Breast epithelium (tissue), 4 donors: ENCODE measurements at places on chromosomes 2 and 18.

DNA sequence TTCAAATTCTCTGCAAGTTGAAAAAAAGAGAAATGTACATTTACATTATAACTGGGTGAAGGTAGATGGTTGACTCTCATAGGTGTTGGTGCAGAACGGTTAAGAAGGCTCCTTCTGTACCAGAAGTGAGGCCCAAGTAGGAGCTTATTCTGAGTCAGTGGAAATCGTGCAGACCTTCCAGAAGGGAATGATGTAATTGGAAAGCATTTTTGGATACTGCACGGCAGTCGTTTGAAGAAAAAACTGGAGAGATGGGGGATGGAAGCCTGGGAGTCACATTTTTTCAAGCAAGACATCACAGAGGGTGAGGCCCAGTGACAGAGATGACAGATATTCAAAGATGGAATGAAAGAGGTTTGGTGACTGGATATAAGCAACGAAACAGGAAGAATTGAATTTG is 39.4 kb downstream of the HRH4 start:
- no peak for DNase-seq

GRCh38 chr2:238075397-238075796 is 14.6 kb downstream of the SCLY start:
- DNase-seq, result no peak

GRCh38 chr2:73028841-73029240 is 42.7 kb downstream of the SFXN5 start:
- DNase-seq, result no peak

- DNase-seq, result no peak
These were observed 123.2 kb downstream of the OLA1 start for GRCh38 chr2:174125090-174125489.

DNA sequence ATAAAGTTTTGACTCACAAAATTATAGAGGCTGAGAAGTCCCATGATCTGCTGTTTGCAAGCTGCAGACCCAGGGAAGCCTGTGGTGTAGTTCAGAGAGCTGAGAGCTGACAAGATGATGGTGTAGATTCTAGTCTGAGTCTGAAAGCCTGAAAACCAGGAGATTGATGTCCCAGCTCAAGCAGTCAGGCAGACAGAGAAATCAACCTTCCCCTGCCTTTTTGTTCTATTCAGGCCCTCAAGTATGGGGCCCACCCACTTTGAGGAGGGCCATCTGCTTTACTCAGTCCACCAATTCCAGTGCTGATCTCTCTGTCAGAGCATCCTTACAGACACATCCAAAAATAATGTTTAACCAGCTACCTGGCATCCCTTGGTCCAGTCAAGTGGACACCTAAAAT is 479.6 kb downstream of the STK39 start:
- DNase-seq, result no peak

DNA sequence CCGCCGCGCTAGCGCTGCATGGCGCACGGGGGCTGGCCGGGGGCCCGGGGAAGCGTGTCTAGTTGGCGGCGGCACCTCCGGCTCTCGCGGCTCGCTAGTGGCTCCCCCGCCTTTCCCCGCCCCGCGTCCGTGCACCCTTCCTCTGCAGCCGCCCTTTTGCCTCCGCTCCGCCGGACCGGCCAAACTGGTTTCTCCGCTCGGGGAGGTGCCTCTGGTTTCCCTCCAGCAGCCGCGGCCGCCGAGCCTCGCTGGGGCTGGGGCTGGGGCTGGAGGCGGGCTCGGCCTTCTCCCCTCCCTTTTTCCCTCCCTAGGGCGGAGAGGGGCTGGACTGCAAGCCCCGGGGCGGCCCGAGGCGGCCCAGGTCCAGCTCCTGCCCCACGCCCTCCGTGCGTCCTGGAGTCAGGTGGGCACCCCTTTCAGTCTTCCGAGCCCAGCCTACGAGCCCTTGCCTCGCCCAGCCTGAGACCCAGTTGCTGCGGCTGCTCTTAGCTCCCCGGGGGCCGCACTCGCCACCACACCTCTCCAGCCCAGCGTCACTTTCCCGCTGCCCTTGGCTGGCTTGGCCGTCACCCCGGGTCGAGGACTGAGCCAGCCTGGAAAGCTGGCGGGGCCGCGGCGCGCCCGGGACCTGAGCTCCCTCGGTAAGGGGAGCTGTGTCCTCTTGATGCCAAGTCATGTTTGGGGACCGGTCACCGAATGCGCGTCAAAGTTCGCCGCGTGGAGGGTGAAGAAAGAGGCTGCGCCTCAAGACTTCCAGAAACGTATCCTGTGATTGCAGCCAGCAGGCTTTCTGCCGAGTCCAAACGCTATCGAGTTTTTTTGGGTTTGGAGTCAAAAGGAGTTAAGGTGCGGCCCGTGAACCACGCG is at the start of gene ATP8B1:
TSS of gene ATP8B1 (minus strand) at position 213 of the 867 bp plus-strand sequence. CDS start 71,508 bp downstream, outside the sequence.
- peak; percentile 97 for DNase-seq

DNA sequence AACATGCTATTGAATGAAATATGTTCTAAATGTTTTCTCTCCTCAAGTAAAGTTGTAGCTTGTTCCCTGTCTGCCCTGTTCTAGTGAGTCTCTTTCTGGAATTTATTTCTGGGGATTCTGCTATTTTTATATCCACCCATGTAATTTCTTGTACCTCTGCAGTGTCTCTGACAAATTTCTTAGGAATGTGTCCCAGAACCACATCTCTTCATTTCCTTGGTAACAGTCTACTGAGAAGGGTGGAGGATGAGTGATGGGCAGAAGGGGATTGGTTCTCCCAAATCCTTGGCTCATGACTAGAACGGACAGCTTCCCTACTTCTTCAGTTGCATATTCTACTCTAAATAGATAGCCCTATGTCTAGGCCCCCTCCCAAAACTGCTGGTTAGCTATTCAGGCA is 490.6 kb upstream of the LINC00305 start:
- no peak for DNase-seq

DNA sequence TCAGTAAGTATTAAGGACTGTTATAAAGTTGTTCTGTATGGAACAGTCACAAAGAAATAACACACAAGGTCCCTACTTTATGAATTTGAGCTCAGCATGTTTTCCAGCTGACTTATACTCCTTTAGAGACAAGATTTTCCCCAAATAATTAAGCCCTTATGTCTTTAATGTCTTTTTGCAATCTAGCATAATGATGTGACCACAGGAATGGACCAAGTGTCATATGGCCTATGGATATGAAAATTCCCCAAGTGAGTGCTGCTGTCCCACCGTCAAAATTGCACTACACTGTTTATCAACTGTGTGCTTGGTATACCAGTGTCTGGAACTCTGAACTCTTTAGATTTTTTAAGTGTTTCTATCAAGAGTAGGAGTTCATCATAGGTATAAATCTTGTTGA is 369.6 kb downstream of the PID1 start:
- DNase-seq, result no peak

GRCh38 chr18:3494569-3494968 is 44.6 kb downstream of the TGIF1 start:
- no peak for DNase-seq

- no peak for DNase-seq
These were observed 160.7 kb downstream of the FSHR start for GRCh38 chr2:48993576-48993975.

DNA sequence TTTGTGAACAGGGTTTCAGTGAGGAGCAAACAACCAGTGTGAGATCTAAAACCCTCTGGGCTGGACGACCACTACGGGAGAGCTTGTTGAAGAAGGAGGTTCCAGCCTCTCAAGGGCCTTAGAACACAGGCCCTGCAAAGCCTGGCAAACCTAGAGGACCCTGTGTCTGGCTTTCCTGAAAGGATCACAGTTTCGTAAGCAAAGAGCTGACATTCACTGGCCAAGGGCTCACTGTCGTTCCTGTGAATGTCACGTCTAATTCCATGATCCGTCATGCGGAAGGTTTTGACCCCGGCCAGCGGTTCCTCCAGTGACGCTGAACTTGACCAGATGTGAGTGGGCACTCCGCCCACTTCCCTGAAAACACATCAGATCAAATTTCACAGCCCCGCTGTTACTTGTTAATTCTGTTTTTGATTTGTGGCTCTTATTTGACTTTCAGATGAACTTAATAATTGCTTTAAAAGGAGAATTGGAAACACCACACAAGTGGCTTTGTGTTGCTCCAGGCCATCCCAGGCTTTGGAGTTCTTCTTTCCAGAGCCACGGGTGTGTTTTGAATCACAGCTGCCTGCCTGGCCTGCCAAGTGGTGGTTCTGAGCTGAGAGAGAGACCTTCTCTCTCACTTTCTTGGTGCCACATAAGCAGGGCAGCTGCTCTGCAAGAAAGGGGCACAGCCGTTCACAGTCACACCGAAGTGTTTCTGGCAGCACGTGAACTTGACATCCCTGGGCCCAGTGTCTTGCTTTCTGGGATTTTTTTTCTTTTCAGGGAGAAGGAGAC is 308.4 kb downstream of the NDUFA10 start:
- DNase-seq, result no peak

DNA sequence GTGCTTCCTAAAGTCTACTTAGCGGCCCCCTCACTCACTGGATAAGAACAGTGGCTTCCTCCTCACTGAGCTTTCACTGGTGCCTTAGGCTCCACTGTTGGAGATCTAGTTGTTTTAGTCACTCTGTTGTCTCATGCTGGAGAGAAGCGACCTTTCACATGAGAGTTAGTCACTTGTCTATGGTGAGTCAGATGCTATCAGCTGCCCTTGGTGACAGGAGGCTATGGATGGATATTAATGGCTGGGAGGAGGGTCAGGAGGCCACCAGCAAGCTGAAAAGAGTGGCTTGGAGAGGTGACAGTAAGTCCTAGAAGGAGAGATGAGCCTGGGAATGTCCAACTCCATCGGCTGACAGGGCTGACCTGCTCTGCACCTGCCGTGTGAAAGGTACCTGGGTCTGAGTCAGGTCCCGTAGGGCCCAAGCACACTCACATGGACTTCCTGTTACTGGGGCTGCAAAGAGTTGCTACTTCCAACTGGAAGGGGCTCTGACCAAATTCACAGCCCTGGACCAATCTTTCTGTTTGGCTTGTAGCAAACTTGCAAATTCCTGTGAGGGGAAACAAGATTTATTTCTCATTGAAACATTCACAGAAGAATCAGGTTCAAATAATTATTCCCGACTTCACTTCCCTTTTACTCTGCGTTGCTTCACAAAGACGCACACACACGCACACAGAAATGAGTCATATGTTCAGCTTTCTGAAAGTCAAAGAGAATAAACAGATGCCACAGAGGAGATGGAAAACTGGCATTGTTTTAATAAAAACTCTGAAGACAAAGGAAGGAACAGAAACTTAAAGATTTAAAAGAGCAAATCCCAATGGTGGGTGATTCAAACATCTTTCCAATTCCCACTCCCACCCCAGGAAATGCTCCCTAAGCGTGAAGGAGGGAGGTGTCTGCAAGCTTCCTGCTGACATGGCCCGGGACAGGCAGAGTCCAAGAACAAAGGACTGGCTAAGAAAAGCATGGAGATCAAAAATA is 203.5 kb upstream of the TWIST2 start:
- DNase-seq, result no peak

GRCh38 chr2:37573451-37574388 is 97.7 kb downstream of the CDC42EP3 start:
- no peak for DNase-seq

DNA sequence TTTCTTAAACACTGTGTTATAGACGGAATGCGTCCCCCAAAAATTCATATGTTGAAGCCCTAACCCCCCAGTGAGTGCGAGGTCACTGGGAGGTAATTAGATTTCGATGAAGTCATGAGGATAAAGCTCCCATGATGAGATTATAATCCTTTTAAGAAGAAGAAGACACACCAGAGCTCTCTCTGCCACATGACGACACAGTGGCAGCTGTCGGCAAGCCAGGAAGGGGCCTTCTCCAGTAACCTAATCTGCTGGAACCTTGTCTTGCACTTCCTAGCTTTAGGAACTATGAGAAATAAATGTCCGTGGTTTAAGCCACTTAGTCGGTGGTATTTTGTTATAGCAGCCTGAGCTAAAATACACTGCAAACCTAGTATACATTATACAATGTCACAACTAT is 12.3 kb downstream of the TMEM237 start:
- DNase-seq, result no peak

- DNase-seq, result peak; percentile 40
These were observed 1.1 kb downstream of the ID2 start for GRCh38 chr2:8682719-8683667.

DNA sequence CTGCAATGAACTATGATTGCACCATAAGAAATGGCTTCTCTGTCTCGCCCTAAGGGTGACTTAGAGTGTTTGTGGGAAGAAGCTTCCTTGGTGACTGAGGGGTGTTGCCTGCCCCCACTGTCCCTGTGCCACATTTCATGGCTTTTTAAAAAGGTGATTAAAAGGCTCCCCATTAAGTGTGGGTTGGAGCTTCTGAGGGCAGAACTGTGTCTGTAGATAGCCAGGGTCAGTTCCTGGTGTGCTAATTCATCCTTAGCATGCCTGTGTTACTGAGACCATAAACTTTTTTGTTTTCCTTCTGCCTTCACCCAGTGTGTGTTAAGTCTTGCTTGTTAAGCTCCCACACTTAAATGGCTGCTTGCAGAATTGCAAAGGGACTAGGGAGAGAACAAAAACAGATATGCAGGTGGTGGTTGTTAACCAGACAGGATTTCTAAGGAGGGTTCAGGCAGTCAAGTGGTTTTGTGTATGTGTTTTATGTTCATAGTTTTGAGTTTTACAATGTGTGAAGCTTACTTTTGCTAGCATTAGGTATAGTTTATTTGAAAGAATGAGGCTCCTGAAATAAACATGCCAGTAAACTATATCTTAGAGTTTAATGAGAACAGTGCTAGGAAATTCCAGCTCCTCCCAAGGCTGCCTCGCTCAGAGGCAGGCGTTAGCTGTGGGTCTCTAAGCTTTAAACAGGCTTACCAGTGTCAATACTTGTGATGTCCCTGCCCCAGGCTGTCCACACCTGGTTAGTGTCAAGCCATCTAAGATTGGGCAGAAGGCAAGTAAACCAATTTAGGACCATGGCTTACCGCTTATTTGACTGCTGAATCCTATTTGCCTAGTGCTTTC is 14.5 kb downstream of the CERS6 start:
- DNase-seq, result no peak

DNA sequence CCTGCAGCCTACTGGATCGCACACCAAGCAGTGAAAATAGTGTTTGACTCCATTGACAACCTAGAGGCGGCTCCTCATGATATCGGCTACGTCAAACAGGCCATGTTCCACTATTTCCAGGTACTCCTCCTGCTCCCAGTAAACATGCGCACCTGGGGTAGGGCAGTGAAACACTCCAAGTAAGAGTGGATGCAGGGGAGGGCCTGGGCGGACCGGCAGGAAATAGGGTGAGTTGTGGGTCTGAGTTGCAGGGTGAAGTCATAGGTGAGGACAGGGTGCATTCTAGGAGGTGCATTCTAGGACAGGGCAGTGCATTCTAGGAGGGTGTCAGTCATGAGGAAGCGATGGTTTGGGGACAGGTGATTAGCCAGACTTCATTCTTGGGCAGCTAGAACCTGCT is 5.0 kb downstream of the NAGK start:
- no peak for DNase-seq

GRCh38 chr2:176443946-176444345 is 174.7 kb downstream of the MTX2 start:
- no peak for DNase-seq

DNA sequence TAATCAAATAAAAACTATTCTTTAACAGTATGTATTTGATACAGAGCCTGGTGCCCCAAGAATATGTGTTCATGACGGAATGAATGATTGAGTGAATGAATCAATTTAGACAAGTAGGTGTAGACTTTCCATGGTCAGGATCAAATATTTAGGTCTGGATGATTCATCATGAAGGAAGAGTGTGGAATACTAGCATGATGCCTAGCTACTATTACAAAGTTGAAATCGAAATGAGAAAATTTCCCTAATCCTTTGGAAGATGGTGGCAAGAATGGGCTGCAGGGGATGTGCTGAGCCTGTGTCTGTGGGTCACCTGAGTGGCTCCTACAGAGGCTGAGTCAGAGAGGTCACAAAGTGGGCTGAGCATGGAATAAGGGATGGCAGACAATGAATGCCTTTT is 3.1 kb upstream of the MALT1 start:
- no peak for DNase-seq

GRCh38 chr2:43210125-43210466 is 16.3 kb downstream of the ZFP36L2 start:
- DNase-seq, result no peak

GRCh38 chr18:66749481-66750035 is 145.7 kb upstream of the CDH19 start:
- no peak for DNase-seq
